ENCODE measurements at places on chromosomes 11 and 22.

DNA sequence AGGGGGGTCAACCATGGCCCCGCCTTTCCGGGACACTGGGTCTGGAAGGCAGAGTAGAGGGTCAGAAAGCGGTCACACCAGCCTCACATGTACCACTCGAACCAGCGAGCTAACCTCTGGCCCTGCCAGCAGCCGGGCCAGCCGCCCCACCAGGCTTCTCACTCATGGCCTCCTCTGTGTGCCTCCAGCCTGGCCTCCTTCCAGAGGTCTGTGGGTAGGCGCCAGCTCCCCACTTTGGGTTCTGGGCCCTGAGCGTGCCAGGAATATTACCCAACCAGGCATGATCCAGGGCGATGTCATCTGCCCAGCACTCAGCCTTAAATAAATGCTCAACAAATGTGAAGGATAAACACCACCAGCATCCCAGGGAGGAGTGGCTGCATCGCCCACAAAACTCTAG, 5.8 kb downstream of the SCUBE1 start:
- DNase-seq: no peak

DNA sequence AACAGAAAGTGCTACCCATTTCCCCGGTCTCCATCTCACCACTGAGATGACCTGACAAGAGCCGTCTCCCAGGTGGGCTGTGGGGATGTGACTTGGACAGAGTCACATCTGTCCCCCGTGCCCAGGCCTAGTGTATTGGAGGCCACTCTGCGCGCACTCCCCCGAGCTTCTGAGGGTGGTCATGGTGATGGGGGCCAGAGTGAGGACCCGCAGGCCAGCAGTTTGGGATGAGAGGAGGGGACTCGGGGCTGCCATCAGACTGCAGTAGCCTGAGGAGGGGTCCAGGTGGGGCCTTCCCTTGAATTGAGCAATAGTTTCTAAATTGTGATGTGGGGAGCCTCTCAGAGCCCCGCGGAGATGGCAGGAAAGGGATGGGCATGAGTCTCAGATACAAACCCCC, 852.6 kb downstream of the TBC1D22A start:
- no peak for DNase-seq

- no peak for DNase-seq
These were observed 5.8 kb downstream of the TRIM29 start for GRCh38 chr11:120131941-120132644.

- peak; percentile 65 for DNase-seq
These were observed 16.2 kb downstream of the CBL start for GRCh38 chr11:119222308-119222707.

GRCh38 chr11:130854483-130854882, 61.8 kb downstream of the SNX19 start:
- no peak for DNase-seq

DNA sequence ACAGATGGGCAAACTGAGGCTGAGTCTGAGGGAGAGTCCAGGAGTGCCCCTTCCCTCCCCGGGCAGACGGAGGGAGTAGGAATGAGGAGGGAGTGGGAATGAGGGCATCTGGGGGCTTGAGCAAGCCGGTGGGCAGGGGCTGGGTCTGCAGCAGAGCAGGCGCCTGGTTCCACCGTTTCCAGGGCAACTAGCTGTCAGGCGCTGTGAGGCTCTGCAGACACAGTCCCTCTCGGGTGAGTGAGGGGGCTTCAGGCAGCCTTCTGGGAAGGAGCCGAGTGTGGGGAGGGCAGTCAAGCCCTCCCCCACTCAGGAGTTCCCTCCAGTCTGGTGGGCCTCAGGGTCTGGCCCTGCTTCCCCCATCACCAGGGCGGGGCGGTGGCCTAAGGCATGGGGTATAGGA, 19.0 kb downstream of the TMEM258 start:
- DNase-seq: no peak

GRCh38 chr11:24386546-24387397, 110.1 kb upstream of the LUZP2 start:
- DNase-seq: peak; percentile 49

DNA sequence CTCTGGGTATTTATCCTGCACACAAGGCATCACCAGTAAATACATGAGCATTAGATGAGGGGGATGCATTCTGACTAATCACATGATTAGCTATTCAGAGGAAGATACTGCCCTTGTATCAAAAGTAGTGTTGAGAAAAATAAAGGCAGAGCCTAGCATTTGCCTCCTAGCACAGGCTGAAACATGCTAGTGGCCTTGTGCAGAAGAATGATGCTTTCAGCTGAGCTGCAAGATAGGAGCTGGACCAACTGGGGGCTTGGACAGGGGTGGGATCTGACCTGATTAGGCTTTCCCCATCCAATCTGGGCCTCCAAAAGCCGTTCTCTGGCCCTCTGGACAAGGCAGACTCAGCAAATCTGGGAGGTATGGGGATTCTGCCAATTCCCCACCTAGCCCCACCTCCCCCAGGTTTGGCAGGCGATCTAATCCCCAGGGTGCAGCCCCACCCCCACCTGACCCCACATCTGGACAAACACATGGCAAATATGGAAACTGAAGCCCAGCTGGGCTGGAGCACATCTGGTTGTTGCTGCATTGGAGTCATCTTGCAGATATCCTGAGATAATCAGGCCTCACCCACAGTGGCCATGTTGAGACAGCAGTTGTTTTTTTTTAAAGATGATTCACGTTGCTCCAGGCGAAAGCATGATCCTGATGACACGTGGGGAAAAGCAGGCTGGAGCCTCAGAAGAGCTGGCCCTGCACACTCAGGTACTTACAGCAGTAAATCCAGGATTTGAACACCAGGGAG, 4.4 kb upstream of the MISFA start:
- no peak for DNase-seq

- DNase-seq: peak; percentile 59
These were observed 669 bp downstream of the MICAL3 start for GRCh38 chr22:18023509-18024275.

GRCh38 chr11:128335729-128336128, 251.6 kb downstream of the ETS1 start:
- no peak for DNase-seq

DNA sequence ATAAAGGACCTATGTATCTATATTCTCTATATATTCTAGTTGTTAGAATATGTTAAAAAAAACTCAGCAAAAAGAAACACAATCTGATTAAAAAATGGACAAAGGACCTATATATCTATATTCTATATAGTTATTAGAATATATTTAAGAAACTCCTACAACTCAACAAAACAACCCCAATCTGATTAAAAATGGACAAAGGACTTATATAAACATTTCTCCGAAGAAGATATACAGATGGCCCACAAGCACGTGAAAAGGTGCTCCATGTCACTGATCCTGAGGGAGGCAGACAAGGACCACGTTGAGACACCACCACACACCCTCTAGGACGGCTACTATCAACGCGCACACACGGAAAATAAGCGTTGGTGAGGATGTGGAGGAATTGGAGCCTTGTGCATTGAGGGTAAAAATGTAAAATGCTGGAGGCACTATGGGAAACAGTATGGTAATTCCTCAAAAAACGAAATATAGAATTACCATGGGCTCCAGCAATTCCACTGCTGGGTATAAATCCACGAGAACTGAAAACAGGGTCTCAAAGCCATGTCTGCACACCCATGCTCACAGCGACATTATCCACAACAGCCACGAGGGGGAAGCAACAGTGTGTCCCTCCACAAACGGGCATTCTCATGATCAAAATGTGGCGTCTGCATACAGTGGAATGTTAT, 22.7 kb downstream of the YPEL1 start:
- peak; percentile 16 for DNase-seq

- DNase-seq: peak; percentile 36
These were observed 757 bp upstream of the HINFP start for GRCh38 chr11:119120639-119121007.

GRCh38 chr22:25651332-25652085, 87.0 kb downstream of the GRK3 start:
- no peak for DNase-seq

- no peak for DNase-seq
These were observed 13.7 kb downstream of the MS4A13 start for GRCh38 chr11:60528934-60529333.

- no peak for DNase-seq
These were observed 75.5 kb upstream of the CD44 start for GRCh38 chr11:35063488-35063931.

DNA sequence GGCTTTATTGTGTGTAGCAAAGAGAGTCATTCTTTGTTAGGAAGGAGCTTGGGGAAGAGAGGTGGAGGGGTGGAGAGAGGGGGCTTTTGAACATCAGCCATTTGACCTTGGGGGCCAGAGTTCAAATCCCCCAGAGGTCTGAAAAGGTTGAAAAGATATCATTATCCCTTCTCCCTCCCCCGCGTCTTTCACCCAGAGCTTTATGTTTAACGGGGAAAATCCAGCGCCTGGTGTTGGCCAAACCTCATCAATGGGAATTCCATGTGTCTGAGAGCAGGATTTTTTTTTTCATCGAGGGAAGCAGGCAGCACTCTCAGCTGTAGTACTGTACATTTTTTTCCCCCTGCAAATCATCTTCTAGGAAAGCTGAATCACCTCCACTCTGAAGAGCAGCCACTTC, 122.4 kb upstream of the HSD17B12 start:
- DNase-seq: no peak

DNA sequence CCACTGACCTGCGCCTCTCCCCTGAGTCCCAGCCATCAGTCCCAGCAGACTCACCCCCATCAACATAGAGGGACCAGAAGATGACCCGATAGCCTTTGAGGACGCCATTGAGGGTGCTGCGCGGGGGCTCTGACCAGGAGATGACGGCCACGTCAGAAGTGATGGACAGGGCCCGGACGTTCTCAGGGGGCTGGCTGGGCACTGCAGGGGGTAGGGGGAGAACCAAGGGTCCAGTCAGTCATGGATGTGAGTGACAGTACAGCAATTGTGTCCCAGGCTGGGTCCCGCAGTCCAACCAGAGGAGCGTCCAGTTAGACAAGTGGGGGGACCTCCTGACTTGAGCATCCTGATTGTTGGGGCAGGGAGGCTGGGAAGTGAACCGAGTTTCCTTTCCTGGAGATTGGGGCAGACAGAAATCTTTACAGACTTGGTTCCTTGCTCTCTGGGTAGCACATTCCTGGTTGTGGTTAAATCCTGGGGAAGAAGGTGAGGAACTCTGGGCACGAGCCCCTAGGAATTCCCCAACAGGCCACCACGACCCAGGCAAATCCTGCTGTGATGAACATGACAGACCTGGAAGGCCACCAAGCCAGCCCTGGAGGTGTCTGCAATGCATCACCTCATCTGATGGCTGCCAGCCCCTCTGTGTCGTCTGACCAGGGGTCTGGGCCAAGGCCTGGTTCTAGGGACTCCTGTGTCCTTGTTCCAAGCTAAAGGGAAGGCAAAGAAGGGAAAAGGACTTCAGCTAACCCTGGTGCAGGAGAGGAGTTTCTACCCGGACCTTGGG, 133.9 kb downstream of the CEP164 start:
- DNase-seq: no peak

GRCh38 chr11:10462746-10463300, 7.8 kb downstream of the AMPD3 start:
- DNase-seq: no peak

DNA sequence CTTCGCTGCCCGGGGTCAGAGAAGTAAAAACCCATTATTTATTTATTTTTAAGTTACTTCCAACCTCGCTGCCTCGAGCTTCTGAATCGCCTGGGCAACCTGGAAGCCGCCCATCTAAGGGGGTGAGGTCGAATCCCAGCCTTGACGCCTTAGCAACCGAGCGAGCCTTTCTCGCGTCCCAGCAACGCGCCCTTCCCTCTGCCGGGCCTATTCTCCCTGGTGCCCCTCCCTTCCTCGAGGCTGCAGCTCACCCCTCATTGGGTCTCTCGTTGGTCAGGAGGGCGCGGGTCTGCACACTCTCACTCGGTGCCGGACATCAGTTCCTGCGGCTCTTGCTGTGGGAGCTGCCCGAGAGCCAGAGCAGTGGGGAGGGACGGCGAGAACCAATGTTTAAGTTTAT, at the start of gene CCDC81:
TSS of gene CCDC81 (plus strand) at position 302 of the 400 bp plus-strand sequence. CDS start 277 bp downstream, outside the sequence.
- DNase-seq: no peak

DNA sequence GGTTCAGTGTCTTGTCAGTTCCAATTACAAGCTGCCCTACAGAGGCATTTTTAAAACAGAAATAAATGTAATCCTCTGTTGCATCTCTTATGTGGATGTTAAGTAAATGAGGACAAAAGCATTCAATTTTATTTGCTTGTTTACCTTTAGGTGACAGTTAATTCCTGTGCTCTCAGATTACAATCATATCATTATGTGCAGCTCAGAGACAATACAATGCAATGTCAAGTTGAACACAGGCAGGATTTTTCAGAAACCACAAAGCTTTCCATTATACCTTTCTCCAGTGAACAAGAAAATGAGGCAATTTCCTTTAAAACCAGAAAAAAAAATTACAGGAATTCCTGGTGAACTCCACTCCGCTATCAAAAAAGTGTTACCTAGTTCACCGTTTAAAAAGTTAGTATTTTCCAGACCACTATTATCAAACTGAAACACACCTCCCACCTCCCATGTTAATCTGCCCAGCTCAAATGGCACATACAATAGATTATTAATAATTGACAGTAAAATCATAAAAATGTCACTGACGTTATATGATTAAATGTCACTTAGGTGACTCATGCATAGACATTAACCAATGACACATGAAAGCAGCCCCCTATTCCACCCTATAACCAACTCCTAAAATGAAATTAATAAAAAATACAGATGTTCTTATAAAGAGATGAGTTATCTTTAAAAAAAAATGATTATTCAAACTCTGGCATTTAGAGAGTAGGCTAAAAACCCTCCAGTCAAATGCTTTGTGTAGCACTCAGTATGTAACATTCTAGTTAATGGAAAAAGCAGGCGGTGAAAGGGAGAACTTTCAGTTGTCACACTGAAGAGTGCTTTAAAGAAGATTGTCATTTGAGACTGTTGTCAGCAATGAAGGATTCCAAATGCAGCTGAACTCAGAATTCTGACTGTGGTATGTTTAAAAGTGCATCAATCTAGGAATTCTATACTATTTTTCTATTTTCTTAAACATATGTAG, 98.6 kb downstream of the MUC15 start:
- DNase-seq: no peak

GRCh38 chr11:130778705-130779104, 137.6 kb downstream of the SNX19 start:
- no peak for DNase-seq

DNA sequence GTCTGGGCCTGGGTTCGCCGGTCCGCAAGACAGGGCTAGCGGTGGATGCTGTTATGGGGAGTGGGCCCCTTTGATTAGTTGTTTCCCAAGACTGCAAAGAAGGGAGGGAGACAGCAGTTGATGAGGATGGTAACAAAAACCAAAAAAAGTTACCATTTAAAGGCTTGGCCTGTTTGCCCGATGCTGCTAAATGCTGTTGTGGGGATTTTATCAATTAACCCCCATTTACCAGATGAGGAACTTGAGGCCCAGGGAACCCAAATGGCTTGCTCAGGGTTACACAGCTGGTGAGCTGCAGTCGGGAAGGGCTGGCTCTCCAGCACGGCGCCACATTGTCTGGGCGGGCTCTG, 3.4 kb downstream of the TRPT1 start:
- DNase-seq: no peak
